ENCODE measurements at places on chromosomes 2 and 18. TPM values are rescaled to one million over a fixed set of nuclear protein-coding genes. Genes with fewer than 3 reads are reported as not detected.

The EVX2 gene
- not detected for total RNA-seq

The HOXD8 gene
- 10.0 TPM for total RNA-seq

The INPP4A gene
- total RNA-seq = 24.8 TPM

The FTCDNL1 gene
- total RNA-seq = 1.8 TPM

The PJVK gene
- 0.73 TPM for total RNA-seq

The STK11IP gene
- total RNA-seq = 15.1 TPM

The BBS5 gene
- 5.1 TPM for total RNA-seq

The SPRED2 gene
- 15.4 TPM for total RNA-seq

The ASXL3 gene
- 0.59 TPM for total RNA-seq

The FAM124B gene
- total RNA-seq = not detected

The ADAM17 gene
- total RNA-seq = 39.3 TPM

The LAMA3 gene
- total RNA-seq = 3.9 TPM

The SCYGR4 gene
- total RNA-seq = not detected

The USP37 gene
- 17.6 TPM for total RNA-seq

The RTKN gene
- total RNA-seq = 9.6 TPM

The PELI1 gene
- total RNA-seq = 4.4 TPM

The SH3RF3 gene
- 7.3 TPM for total RNA-seq

The GREB1L gene
- 1.8 TPM for total RNA-seq

The SEPTIN10 gene
- 76.0 TPM for total RNA-seq

The SMYD5 gene
- 25.6 TPM for total RNA-seq

The UNC50 gene
- 23.9 TPM for total RNA-seq

The SOWAHC gene
- total RNA-seq = 21.9 TPM

The SERPINB3 gene
- total RNA-seq = not detected

The LRRC30 gene
- total RNA-seq = not detected

The GKN1 gene
- total RNA-seq = not detected

The SLC11A1 gene
- total RNA-seq = under 0.01 TPM

The KANSL1L gene
- total RNA-seq = 12.3 TPM

The DNAJC10 gene
- total RNA-seq = 107 TPM

The TSPYL6 gene
- not detected for total RNA-seq

The CCDC74B gene
- total RNA-seq = 2.2 TPM

The RAB12 gene
- 37.9 TPM for total RNA-seq

The ANKRD39 gene
- total RNA-seq = 7.2 TPM

The MOGAT1 gene
- total RNA-seq = not detected

The GAL3ST2 gene
- not detected for total RNA-seq

The KIF1A gene
- total RNA-seq = not detected

The TTC39C gene
- 25.6 TPM for total RNA-seq

The IMMT gene
- 84.3 TPM for total RNA-seq

The POMC gene
- 0.73 TPM for total RNA-seq

The NT5DC4 gene
- not detected for total RNA-seq

The CCDC121 gene
- total RNA-seq = 1.2 TPM

The SH2D6 gene
- under 0.01 TPM for total RNA-seq

The TCF7L1 gene
- total RNA-seq = 2.2 TPM

The MEP1B gene
- not detected for total RNA-seq

The TUBA3E gene
- not detected for total RNA-seq

The CYRIA gene
- 2.5 TPM for total RNA-seq

The ALKAL2 gene
- not detected for total RNA-seq

The USP34 gene
- total RNA-seq = 131 TPM
